Kidney epithelial cell (primary cell): ENCODE measurements at places on chromosomes 12 and 14.

DNA sequence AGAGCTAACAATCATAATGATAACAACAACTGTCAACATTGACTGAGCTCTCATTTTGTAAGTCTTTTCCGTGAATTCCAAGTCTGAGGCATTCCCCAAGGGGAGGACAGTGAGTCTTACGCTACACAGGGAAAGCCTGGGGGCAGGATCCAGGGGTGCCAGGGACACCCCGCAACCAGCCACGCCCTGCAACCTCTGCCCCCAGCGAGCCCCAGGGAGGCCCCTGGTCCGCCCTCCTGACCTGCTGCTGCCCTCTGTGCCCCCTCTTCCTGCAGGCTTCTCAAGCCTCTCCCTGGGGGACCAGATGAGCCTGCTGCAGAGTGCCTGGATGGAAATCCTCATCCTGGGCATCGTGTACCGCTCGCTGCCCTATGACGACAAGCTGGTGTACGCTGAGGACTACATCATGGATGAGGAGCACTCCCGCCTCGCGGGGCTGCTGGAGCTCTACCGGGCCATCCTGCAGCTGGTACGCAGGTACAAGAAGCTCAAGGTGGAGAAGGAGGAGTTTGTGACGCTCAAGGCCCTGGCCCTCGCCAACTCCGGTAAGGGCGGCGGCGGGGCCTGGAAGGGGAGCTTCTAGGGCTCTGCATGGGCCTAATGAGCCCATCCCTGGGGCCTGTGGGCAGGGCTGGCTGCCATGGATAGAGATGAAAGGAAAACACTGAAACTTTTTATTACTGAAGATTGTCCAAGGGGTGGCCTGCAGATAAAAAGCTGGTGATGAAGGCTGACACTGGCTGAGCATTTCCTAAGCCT is 115.4 kb downstream of the ESRRB start:
- no peak for DNase-seq

DNA sequence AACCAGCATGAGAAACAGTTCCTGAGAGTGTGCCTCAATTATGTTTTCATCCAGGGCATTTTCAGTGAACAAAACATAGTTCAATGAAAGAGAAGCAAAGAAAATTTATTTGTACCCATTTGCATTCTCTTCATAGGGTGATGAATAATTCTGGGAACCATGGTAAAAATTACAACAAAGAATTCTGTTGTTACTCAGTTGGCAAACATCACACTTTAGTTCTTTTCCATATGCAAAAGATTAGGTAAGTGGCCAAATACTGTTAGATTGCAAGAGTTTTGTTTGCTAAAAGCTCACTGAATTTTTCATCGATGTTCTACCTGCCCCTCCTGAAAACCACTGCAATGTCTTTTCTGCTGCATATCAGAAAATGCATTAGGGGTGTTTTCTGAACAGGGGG is 132.4 kb upstream of the RGS6 start:
- DNase-seq: no peak

- no peak for DNase-seq
Observed at GRCh38 chr12:31207799-31208465, 118.0 kb downstream of the SINHCAF start.

DNA sequence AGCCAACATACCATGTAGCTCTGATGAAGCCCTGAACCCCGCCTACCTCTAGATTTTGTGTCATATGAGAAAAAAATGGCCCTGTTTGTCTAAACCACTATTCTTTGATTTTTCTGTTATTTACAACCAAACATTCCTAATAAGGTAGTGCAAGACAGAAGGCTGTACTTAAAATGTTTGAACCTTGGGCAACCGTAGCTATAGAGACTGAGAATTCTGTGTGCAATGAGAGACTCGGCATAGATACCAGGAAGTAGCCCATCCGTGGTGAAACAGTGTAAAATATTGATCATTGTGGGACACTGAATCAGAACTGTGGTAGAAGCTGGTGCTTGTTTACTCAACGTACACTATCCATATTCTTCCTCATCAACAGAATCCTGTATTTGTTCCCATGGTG is 86.5 kb upstream of the TMCC3 start:
- DNase-seq: no peak

DNA sequence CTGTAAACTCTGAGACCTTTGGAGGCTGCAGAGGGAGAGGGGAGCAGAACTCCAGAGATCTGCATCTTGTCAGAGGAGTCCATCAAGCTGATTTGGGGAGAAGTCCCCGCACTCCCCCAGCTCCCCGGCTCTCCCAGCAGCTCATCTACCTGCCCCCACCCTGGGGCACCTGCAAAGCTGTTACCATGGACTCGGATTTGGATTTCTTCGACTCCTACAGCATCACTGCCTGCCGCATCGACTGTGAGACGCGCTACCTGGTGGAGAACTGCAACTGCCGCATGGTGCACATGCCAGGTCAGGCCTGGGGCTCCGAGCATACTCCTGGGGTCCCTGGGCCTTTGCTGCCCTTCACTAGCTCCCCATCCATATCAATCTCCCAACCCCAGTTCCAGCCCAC is 6.9 kb upstream of the SMARCD1 start:
- DNase-seq: no peak

DNA sequence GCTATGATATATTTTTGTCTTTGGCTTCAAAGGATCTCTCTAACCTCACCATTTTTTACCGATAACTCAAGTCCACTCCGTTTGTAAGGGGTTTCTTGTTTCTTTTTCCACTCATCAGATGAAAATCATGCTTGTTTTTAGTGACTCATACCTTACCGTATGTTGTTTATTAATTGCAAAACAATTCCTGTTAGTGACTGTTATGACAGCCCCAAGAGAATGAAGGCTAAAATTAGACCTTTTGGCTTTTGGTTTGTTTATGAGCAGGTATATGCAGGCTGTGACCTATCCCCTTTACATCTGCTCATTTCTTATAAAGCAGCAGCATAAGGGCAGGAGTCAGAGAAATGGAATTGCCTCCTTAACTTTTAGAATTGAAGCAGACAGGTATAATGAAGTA is 319.8 kb downstream of the CEP128 start:
- DNase-seq: no peak

GRCh38 chr14:92964124-92965109 is 41.5 kb downstream of the CHGA start:
- no peak for DNase-seq
